ENCODE measurements at places on chromosomes 7 and 10.
A peak's percentile ranks its signal among the peaks of the same experiment; 100 is the strongest.

GRCh38 chr7:85593355-85593754, 406.5 kb upstream of the SEMA3D start:
- DNase-seq = no peak

DNA sequence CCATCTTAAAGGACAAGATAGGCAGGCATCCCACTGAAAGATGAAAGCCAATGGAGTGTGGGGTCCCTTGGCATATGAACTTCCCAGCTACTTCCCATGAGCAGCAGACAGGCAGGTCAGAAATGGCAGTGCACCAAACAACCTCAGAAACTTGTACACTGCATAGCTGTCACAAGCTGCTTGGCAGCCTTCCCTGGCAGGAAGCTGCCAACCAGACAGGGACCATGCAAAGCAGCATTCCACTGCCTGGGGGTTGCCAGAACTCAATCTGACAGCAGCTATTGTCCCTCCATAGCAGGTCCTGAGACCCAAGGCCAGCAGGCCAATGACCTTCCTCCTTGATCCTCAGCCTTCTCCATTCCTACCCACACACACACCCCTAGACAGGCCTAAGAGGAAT, 139.5 kb downstream of the PLCE1 start:
- DNase-seq = no peak

DNA sequence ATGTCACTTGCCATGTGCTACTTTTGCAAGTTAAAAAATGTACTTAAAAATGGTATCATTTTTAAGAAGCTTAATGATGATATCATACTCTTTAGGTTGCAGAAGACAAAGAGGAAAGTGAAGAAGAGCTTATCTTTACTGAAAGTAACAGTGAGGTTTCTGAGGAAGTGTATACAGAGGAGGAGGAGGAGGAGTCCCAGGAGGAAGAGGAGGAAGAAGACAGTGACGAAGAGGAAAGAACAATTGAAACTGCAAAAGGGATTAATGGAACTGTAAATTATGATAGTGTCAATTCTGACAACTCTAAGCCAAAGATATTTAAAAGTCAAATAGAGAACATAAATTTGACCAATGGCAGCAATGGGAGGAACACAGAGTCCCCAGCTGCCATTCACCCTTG, 6.1 kb downstream of the LMOD2 start:
- no peak for DNase-seq

- DNase-seq = no peak
These were observed 6.0 kb downstream of the ADCYAP1R1 start for GRCh38 chr7:31058122-31058521.

DNA sequence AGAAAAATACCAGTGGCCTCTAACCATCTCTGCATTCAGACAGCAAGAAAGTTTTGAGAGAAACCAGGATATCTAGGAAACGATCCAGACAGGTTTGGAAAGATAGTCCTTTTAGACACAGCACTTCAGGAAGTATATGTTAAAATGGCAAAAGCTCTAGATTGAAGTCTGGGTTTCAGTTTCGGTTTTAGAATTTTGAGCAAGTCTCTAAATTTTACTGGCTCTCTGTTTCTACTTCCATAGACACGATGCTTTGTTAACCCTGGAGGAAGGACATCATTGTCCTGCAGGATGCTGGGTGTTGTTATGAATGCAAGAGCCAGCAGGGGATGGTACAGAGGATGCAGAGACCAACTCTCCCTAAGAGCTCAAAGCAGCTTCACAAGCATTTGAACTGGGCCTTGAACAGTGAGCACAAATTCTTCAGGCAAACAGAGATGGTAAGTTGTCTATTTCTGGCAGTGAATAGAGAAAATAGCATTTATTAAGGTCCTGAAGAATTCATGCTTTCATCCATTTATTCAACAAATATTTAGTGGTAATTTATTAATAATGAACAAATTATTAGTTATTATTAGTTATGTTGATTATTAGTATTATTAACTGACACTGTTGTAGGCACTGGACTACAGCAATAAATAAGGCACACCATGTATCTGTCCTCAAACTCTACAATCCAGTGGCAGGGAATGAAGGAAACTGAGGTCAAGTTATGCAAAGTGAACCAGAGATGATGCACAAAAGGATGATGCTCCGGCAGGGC, 152.7 kb upstream of the NRP1 start:
- no peak for DNase-seq

- DNase-seq = no peak
These were observed 29.3 kb upstream of the CCL24 start for GRCh38 chr7:75842836-75843446.

GRCh38 chr7:64876792-64877713, 26.0 kb upstream of the ZNF273 start:
- peak; percentile 89 for DNase-seq

DNA sequence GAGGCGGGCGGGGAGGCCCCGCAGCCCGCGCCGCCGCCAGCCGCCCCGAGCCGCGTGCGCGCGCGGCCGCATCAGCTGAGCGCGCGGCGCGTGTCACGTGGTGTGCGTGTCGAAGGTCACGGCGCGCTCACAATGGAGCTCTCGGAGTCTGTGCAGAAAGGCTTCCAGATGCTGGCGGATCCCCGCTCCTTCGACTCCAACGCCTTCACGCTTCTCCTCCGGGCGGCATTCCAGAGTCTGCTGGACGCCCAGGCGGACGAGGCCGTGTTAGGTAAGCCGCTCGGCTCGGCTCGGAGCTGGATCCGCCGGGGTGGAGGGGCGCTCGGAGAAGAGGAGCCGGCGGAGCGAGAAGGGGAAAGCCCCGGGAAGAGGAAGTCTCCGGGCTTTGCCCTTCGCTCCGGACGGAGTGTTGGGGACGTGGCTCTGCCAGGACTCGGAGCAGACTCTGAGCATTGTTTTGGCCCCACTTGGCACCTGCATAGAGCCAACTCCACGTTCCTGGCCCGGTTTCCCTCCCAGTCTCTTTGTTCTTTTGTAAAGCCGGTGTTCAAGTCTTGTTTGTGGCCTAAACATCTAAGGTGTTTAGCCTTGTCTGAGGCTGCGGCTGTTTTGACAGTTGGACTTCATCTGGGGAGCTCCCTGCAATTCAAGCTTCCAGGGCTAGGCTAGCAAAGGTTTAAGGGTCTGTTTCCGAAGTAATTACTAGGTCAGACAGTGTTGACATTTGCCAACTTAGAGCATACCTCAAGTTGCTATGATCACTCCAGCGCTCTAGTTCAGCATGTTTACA, at the start of gene COMMD3:
Gene COMMD3 (plus strand): TSS at position 103 of the 790 bp plus-strand sequence. CDS start 30 bp downstream, at position 133.
- peak; percentile 90 for DNase-seq

- no peak for DNase-seq
These were observed 468.6 kb downstream of the XPNPEP1 start for GRCh38 chr10:109454691-109455090.

DNA sequence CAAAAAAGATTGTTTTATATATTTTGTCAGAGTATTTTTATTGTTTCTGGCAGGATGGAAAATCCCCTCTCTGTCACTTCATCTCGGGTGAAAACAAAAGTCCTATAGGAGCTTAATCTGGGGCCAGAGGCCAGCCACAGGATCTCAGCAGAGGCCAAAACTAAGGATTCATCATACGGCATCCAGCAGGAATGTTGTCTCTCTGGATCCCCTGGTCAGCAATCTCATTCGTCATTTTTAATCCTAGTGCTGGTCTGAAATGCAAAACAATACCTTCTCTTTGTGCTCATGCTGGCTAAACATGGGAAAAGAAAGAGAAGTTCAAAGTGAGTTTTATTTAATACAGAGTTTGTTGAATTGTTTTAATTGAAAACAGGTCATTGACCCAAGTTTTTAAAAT, 482.5 kb upstream of the AUTS2 start:
- no peak for DNase-seq

GRCh38 chr7:23628370-23628769, 31.2 kb downstream of the CCDC126 start:
- DNase-seq = no peak
